HT1080 (cell line): ENCODE measurements at places on chromosomes 7 and 10. TPM values are rescaled to one million over a fixed set of nuclear protein-coding genes. Genes with fewer than 3 reads are reported as not detected.

The GPR146 gene
- total RNA-seq = 1.1 and 1.9 TPM in 2 replicates

The CPA1 gene
- not detected in 2 replicates for total RNA-seq

The TCF7L2 gene
- 3.3 and 9.6 TPM in 2 replicates for total RNA-seq

The ACTR3C gene
- total RNA-seq = not detected in 2 replicates

The HOXA1 gene
- total RNA-seq = 1.3 and 1.6 TPM in 2 replicates

The PNLIP gene
- total RNA-seq = not detected in 2 replicates

The STEAP1B gene
- 0.08 TPM in 1 of 2 replicates, not detected in the other for total RNA-seq

The GIMAP2 gene
- 3.4 and 5.7 TPM in 2 replicates for total RNA-seq

The C10orf53 gene
- not detected in 2 replicates for total RNA-seq

The FGF8 gene
- not detected in 2 replicates for total RNA-seq

The SOSTDC1 gene
- not detected in 2 replicates for total RNA-seq

The GPR37 gene
- total RNA-seq = 0.79 and 0.80 TPM in 2 replicates

The NRCAM gene
- total RNA-seq = 8.1 and 14.6 TPM in 2 replicates

The H2BK1 gene
- total RNA-seq = not detected in 2 replicates

The NUDT13 gene
- 1.9 and 2.5 TPM in 2 replicates for total RNA-seq

The HDAC9 gene
- total RNA-seq = 9.6 and 16.1 TPM in 2 replicates

The NKX2-3 gene
- not detected in 2 replicates for total RNA-seq

The REPIN1 gene
- total RNA-seq = 122 and 136 TPM in 2 replicates

The HTR7 gene
- total RNA-seq = 16.8 and 19.4 TPM in 2 replicates

The SORBS1 gene
- total RNA-seq = 0.50 and 0.76 TPM in 2 replicates
